ENCODE measurements at places on chromosomes 4 and X.

- DNase-seq: no peak
These were observed 89.4 kb downstream of the FMR1NB start for GRCh38 chrX:148070504-148070877.

GRCh38 chr4:37609626-37610025 is 76.5 kb downstream of the RELL1 start:
- DNase-seq: no peak

- DNase-seq: no peak
These were observed 540 bp downstream of the ZNF721 start for GRCh38 chr4:498328-498904.

- no peak for DNase-seq
These were observed 21.3 kb upstream of the SOX3 start for GRCh38 chrX:140526171-140526570.

DNA sequence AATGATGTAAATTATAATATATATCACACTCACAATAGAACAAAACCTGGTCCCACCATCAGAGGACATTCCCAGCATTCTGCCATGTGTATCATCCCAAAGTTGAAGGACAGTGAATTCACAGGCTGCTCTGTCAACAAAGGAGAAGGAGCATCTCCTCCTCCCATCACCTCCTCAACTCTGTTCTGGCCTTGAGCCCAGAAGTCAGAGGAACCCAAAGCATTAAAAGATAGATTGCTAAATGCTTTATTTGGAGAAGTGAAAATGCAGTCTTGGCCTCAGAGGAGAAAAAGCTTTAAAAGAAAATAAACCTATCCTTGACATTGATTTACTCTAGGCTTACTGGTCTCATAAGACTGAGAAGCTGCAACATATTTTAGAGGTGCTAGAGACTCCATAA is 268.8 kb upstream of the RASGEF1B start:
- DNase-seq: no peak

- no peak for DNase-seq
These were observed 37.8 kb downstream of the TBC1D9 start for GRCh38 chr4:140718241-140718952.
